Fibroblast of skin of left biceps (primary cell): ENCODE measurements at places on chromosomes 6 and 20.
A peak's percentile ranks its signal among the peaks of the same experiment; 100 is the strongest.

GRCh38 chr20:37296371-37296770 is 6.9 kb downstream of the MANBAL start:
- DNase-seq, result no peak

DNA sequence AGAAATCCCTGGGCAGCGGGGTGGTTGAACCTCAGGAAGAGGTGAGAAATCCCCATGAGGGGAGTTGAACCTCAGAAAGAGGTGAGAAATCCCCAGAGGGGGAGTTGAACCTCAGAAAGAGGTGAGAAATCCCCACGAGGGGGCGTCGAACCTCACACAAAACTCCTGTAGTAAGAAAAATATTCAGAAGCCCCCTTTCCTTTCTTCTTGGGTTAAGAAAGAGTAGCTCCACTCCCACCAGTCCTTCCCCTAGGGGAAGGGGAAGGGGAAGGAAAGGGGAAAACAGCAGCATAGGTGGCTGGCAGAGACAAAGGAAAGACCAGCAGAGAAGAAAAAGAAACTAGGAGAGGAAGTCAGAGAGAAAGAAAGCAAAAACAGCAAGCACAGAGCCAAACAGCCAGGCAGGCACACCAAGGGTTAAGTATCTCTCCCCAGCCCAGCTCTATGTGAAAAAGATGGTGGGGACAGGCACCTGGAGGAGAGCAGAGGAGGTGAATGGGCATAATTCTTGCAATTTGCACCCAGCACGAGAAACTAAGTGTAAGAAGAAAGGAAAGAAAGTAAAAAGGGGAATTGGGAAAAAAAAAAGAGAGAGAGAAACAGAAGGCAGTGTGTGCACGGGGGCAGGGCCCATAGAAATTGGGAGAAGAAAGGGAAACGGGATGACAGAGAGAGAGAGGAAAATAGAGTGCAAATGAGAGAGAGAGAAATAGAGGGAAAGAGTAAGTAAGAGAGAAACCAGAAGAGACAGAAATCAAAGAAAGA is 88.2 kb downstream of the PLG start:
- no peak for DNase-seq

DNA sequence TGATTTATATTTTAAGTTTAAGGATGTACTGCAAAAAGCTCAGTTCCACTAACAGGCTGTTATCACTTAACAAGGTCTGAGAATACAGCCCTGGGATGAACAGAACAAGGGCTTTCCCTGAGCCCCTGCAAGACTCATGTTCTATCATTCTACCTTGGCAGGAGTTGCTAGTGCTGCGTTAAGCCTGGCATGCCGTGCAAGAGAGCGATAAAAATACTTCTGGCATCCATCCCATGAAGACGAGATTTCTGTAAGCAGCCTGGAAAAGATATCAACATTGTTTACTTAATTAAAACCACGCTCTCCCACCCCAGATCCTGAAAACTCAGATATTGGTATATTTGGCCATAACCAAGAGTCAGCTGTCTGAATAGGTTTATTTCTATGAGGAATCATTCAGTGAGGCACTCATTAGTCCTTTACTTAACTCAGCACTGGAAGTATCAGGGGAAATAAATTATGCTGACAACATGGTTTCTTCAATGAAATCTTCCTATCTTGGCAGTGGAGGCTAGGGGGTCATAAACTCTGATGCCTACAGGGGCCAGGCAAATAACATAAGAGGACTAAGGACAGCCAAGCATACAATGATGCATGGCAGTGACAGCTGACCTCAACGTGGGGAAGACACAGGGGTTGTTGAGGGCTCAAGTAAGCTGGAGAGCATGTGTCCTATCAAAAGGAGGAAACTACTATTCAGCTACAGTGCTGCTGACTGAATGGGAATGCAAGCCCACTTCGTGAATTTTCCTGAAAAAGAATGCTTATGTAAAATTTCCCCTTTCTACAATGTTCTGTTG is 37.6 kb upstream of the LYRM2 start:
- DNase-seq, result peak; percentile 27

DNA sequence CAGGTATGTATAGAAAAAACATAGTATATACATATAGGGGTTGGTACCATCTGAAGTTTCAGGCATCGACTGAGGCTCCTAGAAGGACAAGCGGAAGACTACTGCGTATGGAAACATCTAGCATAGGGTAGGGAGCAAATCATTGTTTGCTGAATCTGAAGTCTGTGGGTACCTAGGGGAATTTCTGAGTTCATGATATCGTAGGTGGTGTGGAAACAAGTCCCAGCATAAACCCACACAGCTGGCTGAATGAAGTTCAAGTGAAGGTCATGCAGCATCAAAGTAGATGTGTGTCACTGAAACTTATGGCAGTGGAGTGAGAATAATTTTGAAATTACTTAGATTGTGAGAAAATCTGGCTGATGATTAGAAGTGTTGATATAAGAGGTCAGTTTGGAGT is 39.4 kb downstream of the MAP7 start:
- no peak for DNase-seq

DNA sequence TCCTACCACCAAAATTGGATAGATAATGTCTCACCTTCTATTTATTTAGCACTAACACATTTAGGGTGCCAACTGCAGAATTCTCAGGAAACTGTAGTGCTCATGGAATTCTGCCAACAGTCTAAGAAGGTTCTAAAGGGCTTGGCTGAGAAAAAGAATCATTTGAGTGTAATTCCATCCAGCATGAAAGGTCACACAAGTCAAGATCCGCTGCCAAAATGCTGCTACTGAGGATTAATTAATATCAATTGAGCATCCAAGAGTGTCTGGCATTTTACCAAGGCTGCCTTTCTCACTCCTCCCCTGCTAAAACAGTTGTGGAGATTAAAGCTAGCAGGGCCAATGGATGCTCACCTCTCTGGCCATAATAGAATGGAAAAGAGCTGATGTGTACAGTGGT is 112.7 kb downstream of the FHL5 start:
- no peak for DNase-seq

DNA sequence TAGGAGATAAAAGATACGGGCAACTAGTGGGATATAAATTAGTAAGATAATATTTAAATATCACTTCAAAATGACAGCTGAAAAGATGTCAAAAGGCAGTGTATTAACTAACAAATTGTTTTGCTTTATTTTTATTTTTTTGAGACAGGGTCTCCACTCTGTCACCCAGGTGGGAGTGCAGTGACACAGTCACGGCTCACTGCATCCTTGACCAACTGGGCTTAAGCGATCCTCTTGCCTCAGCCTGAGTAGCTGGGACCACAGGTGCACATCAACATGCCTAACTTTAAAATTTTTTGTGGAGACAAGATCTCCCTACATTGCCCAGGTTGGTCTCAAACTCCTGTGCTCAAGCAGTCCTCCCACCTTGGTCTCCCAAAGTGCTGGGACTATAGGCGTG is 5.9 kb downstream of the ZNF292 start:
- DNase-seq, result no peak

- DNase-seq, result no peak
Observed at GRCh38 chr6:139242457-139243240, 49.1 kb downstream of the TXLNB start.

DNA sequence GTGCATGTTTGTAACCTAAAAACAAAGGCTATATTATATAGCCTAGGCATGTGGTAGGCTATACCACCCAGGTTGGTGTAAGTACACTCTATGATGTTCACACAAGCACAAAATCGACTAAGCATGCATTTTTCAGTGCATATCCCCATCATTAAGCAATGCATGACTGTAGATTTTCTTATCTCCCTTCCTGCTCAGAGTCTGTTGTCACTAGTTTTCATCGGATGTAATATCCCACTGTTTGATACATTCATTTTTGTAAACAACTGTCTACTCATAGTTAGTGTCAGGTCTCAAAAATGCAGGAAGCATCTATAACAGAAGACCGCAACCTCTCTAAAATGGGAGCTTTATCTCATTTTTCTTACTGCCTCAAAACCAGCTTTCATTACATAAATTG is 70.7 kb downstream of the GFRAL start:
- no peak for DNase-seq
